CD8-positive, alpha-beta T cell (primary cell): ENCODE measurements at places on chromosomes 6 and 20. TPM values are rescaled to one million over a fixed set of nuclear protein-coding genes. Genes with fewer than 3 reads are reported as not detected.

DNA sequence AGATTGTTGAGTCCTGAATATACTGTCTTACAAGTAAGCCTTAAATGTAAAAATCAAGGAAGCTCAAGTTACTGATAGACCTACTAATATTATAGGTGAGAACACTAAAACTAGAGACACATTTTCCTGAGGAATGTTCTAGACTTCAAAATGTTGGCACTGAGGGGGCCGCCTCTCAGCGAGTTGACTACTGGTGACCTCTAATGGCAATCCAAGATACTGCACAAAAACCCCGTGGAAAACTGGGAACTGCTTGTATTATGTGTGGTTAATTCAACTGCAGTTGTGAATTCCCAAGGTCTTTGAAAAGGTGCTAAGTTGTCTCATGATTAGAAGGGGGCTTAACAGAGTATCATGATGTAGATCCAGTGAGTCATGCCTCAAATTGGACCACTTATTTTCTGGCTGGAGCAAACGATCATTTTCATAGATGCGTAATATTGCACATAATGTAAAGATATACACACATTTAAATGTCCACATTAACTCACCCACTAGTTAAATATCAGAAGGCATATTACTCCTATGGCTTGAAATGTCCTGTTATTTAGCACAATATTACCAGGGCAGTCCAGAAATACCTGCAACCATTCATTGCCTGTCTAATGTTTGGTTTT, 336.2 kb downstream of the FOXA2 start:
- no peak for DNase-seq

DNA sequence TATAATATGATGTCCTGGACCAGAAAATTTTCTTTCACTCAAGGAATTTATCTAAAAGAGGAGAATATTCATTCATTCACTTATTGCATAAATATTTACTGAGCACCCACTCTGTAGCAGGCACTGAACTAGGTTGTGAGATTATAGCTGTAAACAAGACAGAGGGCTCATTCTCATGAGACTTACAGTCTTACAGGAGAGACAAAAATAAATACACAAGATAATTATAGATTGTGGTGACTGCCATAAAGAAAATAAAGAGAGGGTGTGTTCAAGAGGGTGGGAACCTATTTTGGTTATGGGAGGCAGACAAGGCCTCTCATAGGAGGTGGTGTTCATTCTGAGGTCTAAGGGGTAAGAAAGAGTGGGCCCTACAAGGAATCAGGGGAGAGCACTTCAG, 109.9 kb upstream of the SUPT3H start:
- DNase-seq: no peak

The KCNB1 gene
- 0.14 TPM for total RNA-seq

DNA sequence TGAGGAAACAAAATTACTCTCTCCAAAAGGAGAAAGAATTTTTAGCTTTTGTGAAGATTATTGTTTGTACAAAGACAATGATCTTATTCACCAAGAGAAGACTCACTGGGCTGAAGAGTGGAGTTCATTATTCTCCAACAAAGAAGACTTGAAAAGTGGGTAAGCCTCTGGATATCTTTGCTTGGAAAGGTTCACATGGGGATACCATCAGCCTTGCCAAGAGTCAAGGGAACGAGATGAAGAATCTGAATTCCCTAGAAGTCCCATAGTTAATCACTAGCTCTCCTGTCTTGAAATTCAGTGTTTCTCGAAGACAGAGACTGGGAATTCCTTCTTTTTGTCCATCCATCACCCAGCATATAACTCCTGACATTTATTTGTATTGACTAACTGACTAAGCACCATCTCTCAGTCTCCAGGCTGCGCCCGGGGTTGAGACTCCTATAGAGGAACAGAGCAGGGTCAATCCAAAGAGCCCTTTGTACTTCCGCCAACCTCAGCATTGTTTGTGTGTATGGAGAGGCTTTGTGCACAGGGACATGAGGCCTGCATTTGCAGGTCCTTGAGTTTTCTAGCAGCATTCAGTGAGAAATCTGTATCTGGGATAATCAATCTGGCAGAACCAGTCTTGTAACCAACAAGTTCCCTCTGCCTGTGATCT, 461.9 kb downstream of the KIF16B start:
- DNase-seq: no peak

- no peak for DNase-seq
Observed at GRCh38 chr6:2433711-2434110, 188.3 kb upstream of the GMDS start.

- no peak for DNase-seq
Observed at GRCh38 chr20:10673176-10673841, 490 bp downstream of the JAG1 start.

DNA sequence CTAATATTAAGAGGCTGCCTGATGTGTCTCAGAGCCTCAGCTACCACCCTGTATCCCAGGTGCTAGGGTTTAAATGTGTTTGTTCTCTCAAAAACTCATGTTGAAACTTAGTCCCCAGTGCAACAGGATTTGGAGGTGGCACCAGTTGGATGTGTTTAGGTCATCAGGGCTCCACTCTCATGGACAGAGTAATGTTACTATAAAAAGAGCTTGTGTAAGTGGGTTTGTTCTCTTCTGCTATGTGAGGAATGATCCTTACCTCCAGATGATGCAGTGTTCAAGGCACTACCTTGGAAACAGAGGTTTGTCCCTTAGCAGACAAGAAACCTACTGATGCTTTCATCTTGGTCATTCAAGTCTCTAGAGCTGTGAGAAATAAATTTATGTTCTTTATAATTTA, 164.9 kb upstream of the EPHA7 start:
- DNase-seq: no peak

The DUSP15 gene
- not detected for total RNA-seq

DNA sequence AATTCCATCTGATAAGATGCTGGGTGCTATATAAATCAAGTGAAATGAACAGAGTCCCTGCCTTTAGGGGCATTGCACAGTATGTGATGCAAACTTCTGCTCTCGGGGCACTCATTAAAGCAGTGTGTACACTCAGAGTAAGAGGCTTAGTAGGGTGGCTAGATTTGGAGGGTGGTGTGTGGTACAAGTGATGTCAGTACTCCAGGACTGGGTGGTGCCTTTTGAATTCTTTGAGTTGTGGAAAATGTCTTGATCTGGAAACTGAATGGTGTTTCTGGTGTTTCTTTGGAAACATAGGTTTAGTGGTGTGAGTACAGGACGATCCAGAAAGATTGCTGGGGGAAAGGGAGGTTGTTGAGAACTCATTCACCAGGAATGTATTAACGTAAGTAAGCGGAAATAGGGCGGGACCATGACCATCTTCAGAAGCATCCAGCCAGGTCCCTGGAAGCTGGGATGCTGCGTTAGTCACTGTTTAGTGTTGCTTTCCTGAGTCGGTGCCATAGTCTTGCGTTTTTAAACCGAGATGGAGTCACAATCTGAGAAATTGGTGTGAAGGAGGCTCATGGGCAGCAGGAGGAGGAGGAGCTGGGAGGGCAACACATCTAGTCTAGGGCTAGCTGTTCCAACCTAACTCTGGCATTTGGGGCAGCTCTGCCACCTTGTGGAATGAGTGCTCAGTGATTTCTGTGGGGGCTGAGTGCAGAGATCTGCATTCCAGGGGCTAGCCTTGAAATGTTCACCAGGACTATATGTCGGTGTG, 70.3 kb downstream of the SCAND1 start:
- DNase-seq: peak; percentile 35

DNA sequence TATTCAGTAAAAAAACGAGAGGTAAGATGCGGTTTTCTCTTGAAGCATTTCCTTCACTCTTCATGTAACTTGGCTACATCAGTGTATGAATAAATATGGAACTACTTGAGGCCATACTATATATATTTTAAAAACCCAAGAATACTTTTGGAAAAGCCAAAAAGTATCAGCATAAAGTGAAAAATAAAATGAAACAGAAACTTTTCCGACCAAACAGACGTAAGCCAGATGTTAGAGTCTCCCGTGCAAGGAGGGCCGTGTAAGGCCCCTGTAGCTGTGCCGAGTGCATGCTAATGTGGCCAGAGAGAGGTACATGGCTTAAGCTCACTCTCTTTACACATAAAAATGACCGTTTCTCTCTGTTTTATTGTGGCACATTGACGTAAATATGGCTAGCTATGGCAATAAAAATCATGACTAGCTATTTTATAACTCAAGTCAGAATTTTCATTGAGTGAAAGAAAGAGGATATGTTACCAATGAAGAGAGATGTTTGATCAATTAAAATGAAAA, 140.1 kb upstream of the GMDS start:
- DNase-seq: no peak

DNA sequence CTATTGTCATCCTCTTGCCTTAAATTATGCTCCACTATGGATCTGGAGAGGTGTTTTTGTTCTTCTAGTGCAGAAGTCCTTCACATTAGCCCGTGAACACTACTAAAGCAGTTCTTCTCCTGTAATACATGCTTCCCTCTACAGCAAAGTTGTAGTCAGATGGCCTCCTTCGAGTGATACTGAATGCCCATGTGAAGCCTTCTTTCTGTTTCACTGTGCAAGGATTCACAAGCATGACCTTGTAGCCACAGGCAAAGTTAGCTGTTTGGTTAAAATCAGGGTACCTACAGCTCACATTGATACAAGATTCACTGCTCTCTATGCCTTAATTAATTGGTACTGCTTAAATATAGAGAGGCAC, 47.6 kb downstream of the ARHGAP18 start:
- no peak for DNase-seq

- DNase-seq: no peak
Observed at GRCh38 chr6:39914239-39914638, 20.0 kb downstream of the MOCS1 start.

DNA sequence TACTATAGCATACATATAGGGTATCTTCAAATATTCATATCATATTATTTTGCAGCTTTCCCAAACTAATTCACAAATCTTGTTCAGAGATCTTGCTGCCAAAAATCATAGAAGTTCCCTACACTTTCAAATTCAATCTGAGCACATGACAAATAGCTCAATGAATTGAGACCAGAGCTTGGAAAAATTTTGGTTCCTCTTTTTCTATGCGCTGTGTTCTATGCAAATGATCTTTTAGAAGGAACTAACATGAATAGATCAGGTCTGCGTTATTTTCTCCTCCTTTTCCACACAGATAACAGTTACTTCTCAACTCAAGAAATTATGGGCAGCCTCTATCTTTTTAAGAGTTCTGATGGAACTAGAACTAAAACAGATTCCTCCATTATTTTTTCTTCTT, 316.3 kb downstream of the ARHGAP18 start:
- DNase-seq: no peak

DNA sequence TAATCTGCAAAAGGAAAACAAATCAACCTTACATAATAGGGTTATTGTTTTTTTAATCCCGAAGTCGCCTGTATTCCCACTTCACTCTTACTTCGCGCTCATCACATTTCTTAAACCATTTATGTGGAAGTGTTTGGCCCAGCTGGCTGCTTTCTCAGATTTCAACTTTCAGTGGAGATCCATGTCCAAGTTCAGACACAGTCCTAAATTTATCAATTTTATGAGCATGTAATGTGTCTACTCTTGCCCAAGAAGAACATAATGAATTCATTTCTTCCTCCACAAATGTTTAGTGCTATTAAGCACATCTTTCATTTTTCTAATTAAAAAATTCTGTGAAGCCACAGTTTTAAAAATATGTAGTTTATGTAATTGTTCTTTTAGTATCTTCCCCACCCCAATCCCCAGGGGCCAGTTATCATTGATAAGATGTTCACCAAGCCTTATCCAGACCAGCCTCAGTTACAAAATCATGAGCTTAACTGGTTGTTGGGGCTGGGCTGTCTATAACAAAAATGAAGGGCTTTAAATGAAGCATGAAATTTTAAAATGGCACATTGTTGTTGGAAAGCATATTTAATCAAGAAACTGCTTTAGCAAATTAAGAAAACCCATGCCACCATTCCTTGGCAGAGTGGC, 151.7 kb downstream of the UST start:
- DNase-seq: no peak

The PKHD1 gene
- total RNA-seq: not detected

DNA sequence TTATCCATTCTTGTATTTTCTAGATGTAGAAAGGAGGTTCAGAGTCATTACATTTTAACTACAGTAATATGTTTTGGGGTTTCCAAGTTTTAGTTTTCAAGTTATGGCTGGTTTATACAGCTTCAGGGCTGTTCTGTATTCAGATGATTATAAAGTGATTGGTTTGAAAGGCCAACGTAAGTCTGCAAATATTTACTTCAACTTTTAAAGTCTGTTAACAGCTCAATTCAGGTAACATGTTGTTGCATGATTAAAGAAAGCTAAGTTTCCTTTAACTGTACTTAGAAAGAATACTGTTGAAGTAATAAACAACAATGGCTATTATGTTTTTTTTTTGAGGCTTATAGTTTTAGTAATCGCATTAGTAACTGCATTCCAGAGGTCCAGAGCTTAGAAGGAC, 22.8 kb upstream of the GCLC start:
- no peak for DNase-seq

GRCh38 chr20:63021356-63022321, 14.9 kb upstream of the BHLHE23 start:
- DNase-seq: no peak

DNA sequence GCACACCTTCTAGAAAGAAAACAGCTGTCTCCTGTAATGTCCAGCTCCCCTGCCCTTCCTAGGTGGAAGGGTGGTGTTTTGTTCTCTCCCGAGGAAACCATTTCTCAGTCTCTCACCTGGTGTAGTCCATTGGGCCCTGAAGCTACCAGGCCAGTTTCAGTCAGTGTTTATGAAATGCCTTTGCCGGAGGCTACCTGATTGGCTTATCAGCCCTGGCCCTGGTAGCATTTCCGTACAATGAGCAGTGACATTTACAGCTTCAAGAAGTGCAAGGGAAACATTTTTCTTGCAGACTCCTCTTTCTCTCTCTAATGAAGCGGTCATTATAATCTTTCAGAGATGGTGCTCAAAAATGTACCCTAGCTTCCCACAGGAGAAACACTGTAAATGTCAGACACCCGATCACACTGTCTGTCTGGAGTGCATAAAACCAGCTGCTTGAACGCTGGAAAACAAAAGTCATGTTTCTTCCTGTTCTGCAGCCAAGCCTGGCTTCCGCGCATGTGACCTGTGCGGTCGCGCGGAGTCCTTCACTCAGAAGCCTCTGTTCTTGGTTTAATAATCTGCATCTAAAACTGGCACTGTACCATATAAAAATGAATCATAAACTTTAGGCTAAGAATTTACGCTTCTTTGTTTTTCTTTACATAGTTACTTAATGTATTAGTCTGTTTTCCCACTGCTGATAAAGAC, 28.4 kb upstream of the SAYSD1 start:
- peak; percentile 22 for DNase-seq

GRCh38 chr6:47149554-47149953, 107.4 kb upstream of the ADGRF1 start:
- no peak for DNase-seq

The FUCA2 gene
- total RNA-seq: 1.6 TPM

GRCh38 chr20:50491168-50491567, 19.0 kb upstream of the PTPN1 start:
- no peak for DNase-seq
